GM12892 (cell line): ENCODE measurements at places on chromosomes 12 and 14.

- no peak for DNase-seq
Observed at GRCh38 chr14:95136631-95137030, 20.7 kb downstream of the DICER1 start.

- DNase-seq, result no peak
Observed at GRCh38 chr14:101972126-101972866, 7.9 kb downstream of the DYNC1H1 start.

- no peak for DNase-seq
Observed at GRCh38 chr12:117347588-117347987, 13.8 kb downstream of the NOS1 start.

DNA sequence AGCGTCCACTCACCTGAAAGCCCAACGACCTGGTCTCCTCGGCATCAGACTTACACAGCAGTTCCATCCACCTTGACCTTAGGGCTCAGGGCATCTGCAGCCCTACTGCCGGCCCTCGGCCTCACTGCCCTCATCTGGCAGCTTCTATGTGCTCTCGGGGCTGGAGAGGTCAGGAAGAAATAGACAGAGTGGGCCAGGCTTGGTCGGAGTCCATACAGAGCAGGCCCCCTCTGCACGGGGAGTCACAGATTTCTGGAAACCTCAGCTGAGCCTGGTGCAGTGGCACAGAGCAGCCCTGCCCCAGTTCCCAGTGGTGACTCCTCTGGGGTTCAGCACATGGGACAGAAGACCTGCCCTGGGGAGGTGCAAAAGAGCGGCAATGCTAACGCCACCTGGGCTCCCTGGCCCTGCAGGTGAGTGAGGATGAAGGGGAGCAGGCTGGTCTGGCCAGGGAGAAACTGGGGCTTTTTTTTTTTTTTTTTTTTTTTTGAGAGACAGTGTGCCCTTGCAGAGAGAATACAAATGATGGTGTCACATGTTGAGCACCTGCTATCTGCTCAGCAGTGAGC lies 190.1 kb upstream of the PRMT8 start:
- DNase-seq, result no peak
